ENCODE measurements at places on chromosomes 16 and 17.

DNA sequence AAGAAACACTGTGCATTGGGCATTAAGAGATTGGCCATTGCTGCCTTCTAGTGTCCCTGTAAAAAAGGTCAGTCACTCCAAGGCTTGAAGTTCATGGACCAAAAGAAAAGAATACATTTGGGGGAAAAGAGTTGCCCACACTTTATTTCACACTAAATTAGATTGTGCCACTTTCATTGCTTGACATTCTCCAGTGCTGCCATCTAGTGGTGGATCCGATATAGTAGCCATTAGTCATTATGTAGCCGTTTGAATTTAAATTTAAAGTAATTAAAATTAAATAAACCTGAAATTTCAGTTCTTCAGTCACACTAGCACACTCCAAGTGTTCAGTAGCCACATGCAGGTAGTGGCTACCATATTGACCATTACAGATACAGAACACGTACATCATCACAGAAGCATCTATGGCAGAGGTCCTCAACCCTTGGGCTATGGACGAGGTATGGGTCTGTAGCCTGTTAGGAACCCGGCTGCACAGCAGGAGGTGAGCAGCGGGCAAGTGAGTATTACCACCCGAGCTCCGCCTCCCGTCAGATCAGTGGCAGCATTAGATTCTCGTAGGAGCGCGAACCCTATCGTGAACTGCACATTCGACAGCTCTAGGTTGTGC, 21.9 kb upstream of the CDH5 start:
- DNase-seq: no peak

- no peak for DNase-seq
These were observed 9.5 kb upstream of the IGFBP4 start for GRCh38 chr17:40433551-40434415.

DNA sequence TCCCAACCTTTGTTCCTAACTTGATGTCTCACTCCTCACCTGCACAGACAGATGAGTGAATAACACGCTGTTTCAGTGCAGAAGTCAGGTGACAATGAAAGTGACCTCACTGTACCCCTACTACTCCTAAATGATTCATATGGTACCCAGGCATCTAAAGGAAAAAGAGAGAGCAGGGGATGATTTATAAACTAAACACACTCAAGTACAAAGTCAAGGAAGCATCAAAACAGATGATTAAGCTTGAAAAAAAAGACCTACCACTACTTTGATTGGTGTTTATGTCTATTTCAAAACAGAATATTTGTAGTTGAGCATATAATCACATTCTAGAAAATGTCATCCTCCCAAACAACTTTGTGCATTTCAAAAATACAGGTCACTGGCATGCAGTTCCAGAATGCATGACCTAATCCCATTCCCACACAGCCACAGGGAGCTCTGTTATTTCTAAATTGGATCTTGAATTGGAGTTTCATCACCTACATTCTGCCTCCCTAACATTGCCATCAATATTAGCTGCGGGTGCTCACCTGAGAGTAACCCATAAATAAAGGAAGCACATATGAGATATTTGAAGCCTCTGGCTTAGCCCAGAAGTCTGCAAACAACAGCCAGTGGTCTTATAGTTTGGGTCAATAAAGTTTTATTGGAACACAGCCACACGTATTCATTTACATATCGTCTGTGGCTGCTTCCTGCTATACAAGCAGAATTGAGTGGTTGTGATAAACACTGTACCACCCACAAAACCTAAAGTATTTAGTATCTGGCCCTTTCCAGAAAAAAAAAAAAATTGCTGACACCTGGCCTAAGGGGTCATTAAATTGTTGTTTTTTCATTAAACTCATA, 14.0 kb downstream of the HS3ST3A1 start:
- no peak for DNase-seq

DNA sequence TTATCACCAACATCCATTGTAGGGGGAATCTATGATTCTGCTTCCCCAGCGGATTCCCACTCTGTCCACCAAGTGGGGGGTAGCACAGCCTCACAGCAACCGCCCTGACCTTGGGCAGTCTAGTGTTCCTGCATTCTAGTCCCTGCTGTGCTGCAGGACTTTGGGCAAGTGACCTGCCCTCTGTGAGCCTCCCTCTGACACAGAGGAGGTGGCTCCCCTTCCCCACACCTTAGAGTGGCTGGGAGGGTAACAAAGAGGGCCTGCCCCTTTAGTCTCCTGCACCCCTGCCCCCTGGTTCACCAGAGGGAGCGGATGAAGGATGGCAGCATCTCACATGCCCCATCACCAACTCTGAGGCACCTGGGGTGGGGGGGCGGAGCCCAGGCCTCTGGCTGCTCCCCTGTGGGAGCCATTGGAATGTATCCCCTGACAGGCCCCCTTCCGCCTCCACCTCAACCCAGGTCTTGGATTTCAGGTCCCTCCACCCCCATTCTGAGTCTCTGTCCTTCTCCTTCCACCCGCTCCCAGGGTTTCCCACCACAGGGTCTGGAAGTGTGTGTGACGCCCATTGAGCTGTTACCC, 10.1 kb downstream of the GAS2L2 start:
- no peak for DNase-seq

DNA sequence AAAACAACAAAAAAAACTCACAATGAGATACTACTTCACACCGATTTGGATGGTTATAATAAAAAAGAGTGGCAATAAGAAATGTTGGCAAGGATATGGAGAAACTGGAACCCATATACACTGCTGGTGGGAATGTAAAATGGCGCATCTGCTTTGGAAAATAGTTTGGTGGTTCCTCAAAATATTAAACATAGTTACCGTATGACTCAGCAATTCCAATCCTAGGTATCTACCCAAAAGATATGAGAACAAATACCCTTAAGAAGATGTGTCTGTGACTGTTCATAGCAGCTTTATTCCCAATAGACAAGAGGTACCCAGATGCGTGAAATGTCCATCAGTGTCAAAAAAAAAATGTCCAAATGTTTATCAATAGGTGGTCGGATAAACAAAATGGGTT, 7.2 kb downstream of the CPPED1 start:
- DNase-seq: no peak

Measured in AG04450 (cell line).